Activated T-helper 1 cell treated with anti-CD3 and anti-CD28 coated beads, Interleukin-2, amount 50 U/mL, for 16 hours (primary cell): ENCODE measurements at places on chromosomes 7 and 10.

GRCh38 chr7:55250313-55250712, 114.8 kb upstream of the LANCL2 start:
- no peak for DNase-seq

DNA sequence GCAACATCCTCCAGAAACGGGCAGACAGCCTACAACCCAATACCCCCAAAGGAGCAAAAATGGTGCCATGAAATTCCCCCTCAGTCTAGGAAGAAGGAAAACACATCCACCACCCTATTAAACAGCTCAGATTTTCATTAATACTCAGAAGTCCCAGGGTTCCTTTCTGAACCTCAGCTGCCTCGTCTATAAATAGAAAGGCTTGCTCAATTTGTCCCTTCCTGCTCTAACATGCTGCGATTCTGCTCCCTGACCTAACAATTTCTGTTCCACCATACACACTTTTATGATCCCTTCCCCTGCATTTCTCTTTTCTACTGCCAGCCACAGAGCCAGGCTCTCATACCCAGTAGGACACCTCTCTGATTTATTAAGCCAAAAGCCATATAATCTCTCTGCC, 68.1 kb downstream of the MTERF1 start:
- DNase-seq, result no peak

- no peak for DNase-seq
Observed at GRCh38 chr7:17940951-17941431, 697 bp upstream of the SNX13 start.

GRCh38 chr7:26930201-26930600, 65.8 kb upstream of the SKAP2 start:
- no peak for DNase-seq

DNA sequence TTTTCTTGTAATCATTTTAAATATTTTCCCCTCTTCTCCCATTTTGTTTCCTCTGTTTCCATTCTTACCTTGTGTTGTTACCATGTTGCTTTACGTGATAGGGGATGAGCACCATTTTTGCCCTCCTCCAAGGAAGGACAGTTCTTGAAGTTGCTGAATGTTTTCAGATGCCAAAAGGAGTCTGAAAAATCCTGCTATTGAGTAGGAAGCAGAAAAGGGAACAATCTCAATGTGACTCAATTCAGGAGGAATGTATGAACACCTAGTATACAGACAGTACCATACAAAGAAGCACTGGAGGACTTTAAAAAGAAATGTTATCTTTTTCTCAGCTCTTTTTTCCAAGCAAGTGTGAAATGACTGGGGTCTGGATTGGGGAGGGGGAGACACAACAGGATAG, 5.1 kb upstream of the NAMPT start:
- no peak for DNase-seq

GRCh38 chr7:106216923-106217542, 67.8 kb downstream of the NAMPT start:
- DNase-seq, result no peak

GRCh38 chr7:84847038-84847437, 339.8 kb downstream of the SEMA3D start:
- DNase-seq, result no peak

- DNase-seq, result no peak
Observed at GRCh38 chr7:103851357-103851756, 138.1 kb downstream of the RELN start.

DNA sequence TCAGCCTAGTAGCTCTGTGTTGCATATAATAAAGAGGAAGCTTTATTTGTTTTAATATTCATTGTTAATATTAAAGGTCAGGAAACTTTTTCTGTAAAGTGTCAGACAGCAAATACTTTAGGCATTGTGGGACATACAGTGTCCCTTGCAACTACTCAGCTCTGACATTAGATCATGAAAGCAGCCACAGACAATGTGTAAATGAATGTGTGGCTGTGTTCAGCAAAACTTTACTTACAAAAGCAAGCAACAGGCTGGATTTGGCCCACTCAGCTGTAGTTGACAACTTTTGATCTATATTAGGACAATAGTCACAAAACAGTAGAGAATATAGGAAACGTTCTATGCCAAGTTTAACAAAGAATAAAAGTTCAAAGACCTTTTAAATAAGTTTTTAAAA, 173.3 kb downstream of the RNLS start:
- DNase-seq, result no peak

DNA sequence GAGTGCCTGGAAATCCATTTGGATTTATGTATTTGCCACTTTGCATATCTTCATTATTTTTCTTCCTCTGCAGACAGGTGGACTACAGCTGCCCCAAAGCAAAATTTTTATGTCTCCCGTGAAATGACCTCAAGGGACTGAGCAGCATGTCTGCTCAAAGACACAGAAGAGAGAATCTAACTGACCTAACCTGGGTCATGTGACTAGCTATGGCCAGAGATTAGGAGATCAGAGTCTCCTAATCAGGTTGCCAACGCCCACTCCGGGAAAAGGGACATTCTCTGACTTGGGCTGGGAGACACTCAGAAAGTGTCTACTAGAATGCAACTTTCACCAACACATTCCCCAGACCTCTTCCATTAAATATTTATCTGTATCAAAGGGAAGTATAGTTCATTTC, 2.5 kb upstream of the BAMBI start:
- no peak for DNase-seq

DNA sequence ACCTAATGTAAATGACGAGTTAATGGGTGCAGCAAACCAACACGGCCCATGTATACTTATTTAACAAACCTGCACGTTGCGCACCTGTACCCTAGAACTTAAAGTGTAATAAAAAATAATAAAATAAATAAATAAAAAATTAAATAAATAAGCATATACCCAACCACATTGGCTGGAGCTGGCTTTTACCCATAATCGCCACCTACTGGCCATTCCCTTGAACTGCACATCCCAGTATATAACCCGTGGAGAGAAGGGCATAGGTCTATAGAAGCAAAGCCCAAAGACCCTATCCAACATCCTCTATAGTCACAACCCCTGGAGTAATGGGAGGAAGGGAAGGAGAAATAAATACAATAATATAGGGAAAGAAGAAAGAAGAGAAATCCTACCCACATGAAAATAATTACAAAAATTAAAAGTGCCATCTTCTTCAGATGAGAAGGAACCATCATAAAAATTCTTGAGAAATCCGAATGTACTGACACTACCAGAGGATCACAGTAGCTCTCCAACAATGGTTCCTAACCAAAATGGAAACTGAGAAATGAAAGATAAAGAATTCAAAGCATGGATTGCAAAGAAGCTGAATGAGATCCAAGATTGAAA, 65.6 kb downstream of the TWIST1 start:
- DNase-seq, result no peak

GRCh38 chr7:102439963-102440795, 6.8 kb downstream of the ORAI2 start:
- no peak for DNase-seq
